ENCODE measurements at places on chromosomes 7 and 10. TPM values are rescaled to one million over a fixed set of nuclear protein-coding genes. Genes with fewer than 3 reads are reported as not detected.

Gene PALS2
- 17.9 TPM for total RNA-seq

Gene NUTM2D
- total RNA-seq: 1.2 TPM

Gene THSD7A
- 2.4 TPM for total RNA-seq

Gene SLC16A12
- 0.67 TPM for total RNA-seq

Gene CYP3A4
- not detected for total RNA-seq

Gene ATOH7
- total RNA-seq: 0.10 TPM

Gene AUTS2
- 3.0 TPM for total RNA-seq

Gene OR9A2
- total RNA-seq: not detected

Gene SPACDR
- 0.86 TPM for total RNA-seq

Gene H2BK1
- total RNA-seq: not detected

Gene CYCS
- total RNA-seq: 249 TPM

Gene TRPV5
- not detected for total RNA-seq

Gene LRIT1
- not detected for total RNA-seq

Gene FGF8
- total RNA-seq: not detected

Gene CDNF
- total RNA-seq: 1.3 TPM

Gene C10orf62
- total RNA-seq: not detected

Gene LRRC17
- 0.12 TPM for total RNA-seq

Gene GRID2IP
- total RNA-seq: not detected

Gene TLX1
- not detected for total RNA-seq

Gene CYP2C9
- not detected for total RNA-seq

Gene KCNH2
- 3.3 TPM for total RNA-seq

Gene SPDYE9
- total RNA-seq: not detected

Gene ATG9B
- 0.70 TPM for total RNA-seq

Gene NRCAM
- 96.4 TPM for total RNA-seq

Gene GHRHR
- not detected for total RNA-seq

Gene NPC1L1
- 0.06 TPM for total RNA-seq

Gene ZNF365
- 1.0 TPM for total RNA-seq

Gene CUZD1
- 1.4 TPM for total RNA-seq

Gene OPALIN
- not detected for total RNA-seq

Gene LRRD1
- not detected for total RNA-seq

Gene VGF
- total RNA-seq: 28.3 TPM

Gene UROS
- total RNA-seq: 60.8 TPM

Data from A549 treated with Hydrocortisone at 1 μM for 4 hours (cell line).